ENCODE measurements at places on chromosomes 1 and 21.

GRCh38 chr1:240813720-240814119 is 201.8 kb upstream of the GREM2 start:
- no peak overlapping the region for H3K27ac ChIP-seq
- no peaks in the 10 kb centered on the region for H3K27me3 ChIP-seq
- peaks cover 4% of the 10 kb centered on the region for H3K4me1 ChIP-seq
- no peak for DNase-seq
- no peaks in the 10 kb centered on the region for H3K36me3 ChIP-seq

- H3K27ac ChIP-seq = no peak overlapping the region
- no peak overlapping the region for H3K4me3 ChIP-seq
- DNase-seq = no peak
- no peaks in the 10 kb centered on the region for H3K36me3 ChIP-seq
- H3K4me1 ChIP-seq = no peaks in the 10 kb centered on the region
- no peaks in the 10 kb centered on the region for H3K27me3 ChIP-seq
These were observed 233.3 kb downstream of the SETD4 start for GRCh38 chr21:35827004-35827403.

DNA sequence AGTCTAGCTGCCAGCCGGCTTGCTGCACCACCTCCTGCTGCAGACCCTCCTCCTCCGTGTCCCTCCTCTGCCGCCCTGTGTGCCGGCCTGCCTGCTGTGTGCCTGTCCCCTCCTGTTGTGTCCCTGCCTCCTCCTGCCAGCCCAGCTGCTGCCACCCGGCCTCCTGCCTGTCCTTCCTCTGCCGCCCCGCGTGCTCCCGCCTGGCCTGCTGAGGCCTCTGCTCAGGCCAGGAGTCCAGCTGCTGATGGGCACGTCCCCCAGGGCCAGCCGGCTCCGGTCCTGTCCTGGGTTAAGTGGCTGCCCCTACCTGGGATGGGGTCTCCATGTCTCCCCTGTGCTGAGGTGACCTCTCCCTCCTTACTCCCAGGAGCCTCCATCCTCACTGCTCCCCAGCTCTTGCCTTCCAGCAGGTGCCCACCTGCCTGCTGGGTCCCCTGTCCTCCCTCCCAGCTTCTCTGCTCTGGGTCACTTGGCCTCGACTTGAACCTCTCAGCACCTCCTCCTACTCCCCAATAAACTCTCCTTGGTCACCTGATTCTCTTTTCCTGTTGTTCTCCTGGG is 870 bp downstream of the KRTAP10-8 start:
- DNase-seq = peak; percentile 22
- no peaks in the 10 kb centered on the region for H3K4me1 ChIP-seq
- H3K36me3 ChIP-seq = no peaks in the 10 kb centered on the region
- H3K27me3 ChIP-seq = no peaks in the 10 kb centered on the region
- H3K4me3 ChIP-seq = no peak overlapping the region
- H3K27ac ChIP-seq = no peak overlapping the region

GRCh38 chr21:26686278-26686677 is 113.2 kb upstream of the CYYR1 start:
- DNase-seq = no peak
- H3K27me3 ChIP-seq = no peaks in the 10 kb centered on the region
- H3K27ac ChIP-seq = no peak overlapping the region
- no peaks in the 10 kb centered on the region for H3K4me1 ChIP-seq
- peak overlapping the region; percentile 13 for H3K4me3 ChIP-seq
- H3K36me3 ChIP-seq = no peaks in the 10 kb centered on the region

DNA sequence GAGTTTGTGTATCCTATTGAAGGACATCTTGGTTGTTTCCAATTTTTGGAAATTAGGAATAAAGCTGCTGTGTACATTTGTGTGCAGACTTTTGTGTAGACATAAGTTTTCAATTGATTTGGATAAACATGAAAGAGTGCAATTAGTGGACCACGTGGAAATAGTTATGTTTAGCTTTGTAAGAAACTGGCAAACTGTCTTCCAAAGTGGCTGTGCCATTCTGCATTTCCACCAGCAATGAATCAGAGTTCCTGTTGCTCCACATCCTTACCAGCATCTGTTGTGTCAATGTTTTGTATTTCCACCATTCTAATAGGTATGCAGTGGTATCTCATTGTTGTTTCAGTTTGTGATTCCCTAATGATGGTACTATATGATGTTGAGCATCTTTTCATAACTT is 46.5 kb downstream of the FH start:
- no peaks in the 10 kb centered on the region for H3K36me3 ChIP-seq
- H3K4me3 ChIP-seq = no peak overlapping the region
- no peak overlapping the region for H3K27ac ChIP-seq
- no peaks in the 10 kb centered on the region for H3K27me3 ChIP-seq

GRCh38 chr1:78155121-78155520 is 109.4 kb downstream of the GIPC2 start:
- no peak overlapping the region for H3K27ac ChIP-seq
- no peak overlapping the region for H3K4me3 ChIP-seq
- H3K4me1 ChIP-seq = peaks cover 11% of the 10 kb centered on the region
- H3K27me3 ChIP-seq = no peaks in the 10 kb centered on the region

GRCh38 chr21:36186081-36186480 is 29.5 kb downstream of the DOP1B start:
- no peak overlapping the region for H3K4me3 ChIP-seq
- H3K4me1 ChIP-seq = peaks cover 5% of the 10 kb centered on the region
- no peaks in the 10 kb centered on the region for H3K27me3 ChIP-seq
- no peak overlapping the region for H3K27ac ChIP-seq
- no peak for DNase-seq

DNA sequence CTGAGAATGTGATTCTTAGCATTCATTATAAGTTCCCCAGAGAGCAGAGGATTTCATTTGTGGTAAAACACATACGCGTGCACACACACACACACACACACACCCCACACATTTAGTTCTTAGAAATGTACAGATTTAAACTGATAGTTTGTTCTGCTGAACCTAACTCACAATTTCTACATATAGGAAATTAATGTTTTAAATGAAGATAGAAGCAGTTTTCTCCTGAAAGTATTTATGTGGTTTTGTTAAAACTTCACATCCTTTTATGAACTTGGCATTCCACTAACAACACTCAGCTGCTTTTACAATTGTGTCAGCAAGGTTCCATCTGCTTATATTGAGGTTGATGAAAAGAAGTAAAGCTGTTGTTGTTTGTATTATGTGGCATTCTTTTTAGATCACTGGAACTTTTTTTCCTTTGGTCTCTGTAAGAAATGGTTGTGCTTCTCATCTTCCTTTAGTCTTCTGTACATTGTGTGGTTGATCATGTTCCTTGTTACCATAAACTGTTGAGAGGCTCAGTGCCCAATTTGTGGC is 41.6 kb downstream of the AK4 start:
- H3K36me3 ChIP-seq = no peaks in the 10 kb centered on the region
- peak; percentile 62 for DNase-seq
- H3K4me3 ChIP-seq = no peak overlapping the region

- peak overlapping the region; percentile 68 for H3K27ac ChIP-seq
- H3K27me3 ChIP-seq = no peaks in the 10 kb centered on the region
- no peak overlapping the region for H3K4me3 ChIP-seq
- DNase-seq = no peak
- peaks cover 25% of the 10 kb centered on the region for H3K36me3 ChIP-seq
- peaks cover 42% of the 10 kb centered on the region for H3K4me1 ChIP-seq
These were observed 175.7 kb downstream of the VPS13D start for GRCh38 chr1:12405325-12406210.

DNA sequence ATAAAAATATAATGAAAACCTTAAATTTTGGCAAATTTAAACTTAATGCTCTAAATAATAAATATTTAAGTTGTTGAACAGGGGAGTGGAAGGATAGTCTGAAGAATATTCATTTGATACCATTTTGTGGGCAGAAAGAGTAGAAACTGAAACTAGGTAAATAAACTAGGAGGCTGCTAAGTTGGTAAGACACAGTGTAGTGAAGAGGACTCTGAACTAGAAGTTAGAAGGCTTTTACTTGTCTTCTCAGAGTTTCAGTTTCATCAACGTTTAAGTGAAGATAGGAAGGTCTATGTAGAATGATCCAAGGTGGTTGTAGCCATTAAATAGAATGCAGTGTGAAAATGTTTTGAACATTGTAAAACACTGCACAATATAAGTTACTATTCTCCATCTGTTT is 516.9 kb downstream of the AMY1C start:
- H3K4me1 ChIP-seq = no peaks in the 10 kb centered on the region
- no peak overlapping the region for H3K4me3 ChIP-seq
- no peak for DNase-seq
- H3K27ac ChIP-seq = no peak overlapping the region
- no peaks in the 10 kb centered on the region for H3K36me3 ChIP-seq

GRCh38 chr1:74455390-74455789 is 57.0 kb downstream of the LRRC53 start:
- H3K4me3 ChIP-seq = no peak overlapping the region
- DNase-seq = no peak
- no peaks in the 10 kb centered on the region for H3K27me3 ChIP-seq
- no peak overlapping the region for H3K27ac ChIP-seq

- H3K36me3 ChIP-seq = no peaks in the 10 kb centered on the region
- no peaks in the 10 kb centered on the region for H3K4me1 ChIP-seq
- DNase-seq = no peak
- H3K27ac ChIP-seq = no peak overlapping the region
These were observed 3.2 kb upstream of the KRTAP10-6 start for GRCh38 chr21:44595524-44595923.

GRCh38 chr1:16900751-16901150 is 5.0 kb downstream of the RNU1-2 start:
- H3K4me1 ChIP-seq = peaks cover 25% of the 10 kb centered on the region
- H3K27me3 ChIP-seq = no peaks in the 10 kb centered on the region
- DNase-seq = peak; percentile 21
- no peak overlapping the region for H3K27ac ChIP-seq
- no peaks in the 10 kb centered on the region for H3K36me3 ChIP-seq

- H3K4me1 ChIP-seq = no peaks in the 10 kb centered on the region
- no peak overlapping the region for H3K4me3 ChIP-seq
- no peaks in the 10 kb centered on the region for H3K36me3 ChIP-seq
- DNase-seq = no peak
These were observed 27.5 kb upstream of the PLPPR4 start for GRCh38 chr1:99236756-99237155.

DNA sequence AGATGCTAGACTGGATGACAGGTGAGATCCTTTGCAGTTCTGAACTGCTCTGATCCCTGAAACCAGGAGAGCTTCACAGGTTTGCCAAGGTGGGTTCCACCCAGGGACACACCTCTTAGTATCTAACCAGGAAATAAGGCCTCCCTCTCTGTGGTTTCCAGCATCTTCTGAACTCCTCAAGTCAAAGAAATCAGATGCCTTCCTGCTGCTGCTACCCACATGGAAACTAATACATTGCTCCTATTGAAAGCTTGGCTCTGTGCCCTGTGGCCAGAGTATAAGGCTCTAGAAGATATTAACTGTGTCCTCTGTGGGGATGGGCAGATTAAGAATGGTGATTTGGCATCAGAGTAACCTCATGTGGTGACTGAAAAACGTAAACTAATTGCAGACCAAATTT is 75.0 kb upstream of the MRPS6 start:
- H3K27me3 ChIP-seq = no peaks in the 10 kb centered on the region
- H3K4me3 ChIP-seq = no peak overlapping the region
- no peaks in the 10 kb centered on the region for H3K36me3 ChIP-seq
- no peak for DNase-seq
- no peaks in the 10 kb centered on the region for H3K4me1 ChIP-seq
- no peak overlapping the region for H3K27ac ChIP-seq

DNA sequence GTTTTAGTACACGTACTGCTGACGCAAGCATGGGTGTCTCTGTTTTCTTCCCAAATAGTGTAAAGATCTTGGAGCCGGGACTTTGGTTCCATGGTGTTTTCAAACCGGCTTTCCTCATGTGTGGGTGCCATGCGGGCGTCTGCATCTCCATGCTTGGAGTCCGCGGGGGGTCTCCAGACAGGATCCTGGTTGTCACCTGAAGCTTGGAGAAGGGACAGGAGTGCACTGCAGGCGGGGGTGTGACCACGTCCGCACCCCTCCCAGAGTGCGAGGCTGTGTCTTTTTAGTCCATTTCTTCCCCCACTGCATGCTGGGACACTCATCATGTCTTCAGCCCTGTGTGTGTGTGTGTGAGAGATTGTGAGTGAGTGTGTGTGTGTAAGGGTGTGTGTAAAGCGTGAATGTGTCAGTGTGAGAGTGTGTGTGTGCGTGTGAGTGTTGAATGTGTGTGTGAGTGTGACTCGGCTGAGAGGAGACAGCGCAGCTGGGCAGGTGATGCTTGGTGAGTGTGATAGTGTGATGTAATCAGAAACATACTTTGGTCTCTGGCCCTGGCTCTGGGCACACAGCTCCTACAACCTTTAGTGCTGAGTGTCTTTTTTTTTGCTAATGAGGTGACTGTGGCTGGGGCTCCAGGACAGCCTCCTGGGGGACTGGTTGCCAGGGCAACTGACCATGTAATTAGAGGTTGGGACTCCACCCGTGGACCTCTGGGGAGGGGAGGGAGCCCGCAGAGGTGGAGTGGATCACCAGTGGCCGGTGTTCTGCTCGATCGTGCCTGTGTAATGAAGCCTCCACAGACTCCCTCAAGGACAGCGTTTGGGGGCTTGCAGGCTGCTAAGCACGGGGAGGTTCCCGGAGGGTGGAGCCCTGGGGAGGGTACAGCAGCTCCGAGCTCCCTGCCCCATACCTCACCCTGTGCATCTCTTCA is 55.1 kb downstream of the AGPAT3 start:
- no peaks in the 10 kb centered on the region for H3K27me3 ChIP-seq
- H3K36me3 ChIP-seq = no peaks in the 10 kb centered on the region

GRCh38 chr1:166200743-166201142 is 33.9 kb upstream of the FAM78B start:
- no peak overlapping the region for H3K27ac ChIP-seq
- no peaks in the 10 kb centered on the region for H3K36me3 ChIP-seq
- DNase-seq = no peak
- H3K4me3 ChIP-seq = no peak overlapping the region

DNA sequence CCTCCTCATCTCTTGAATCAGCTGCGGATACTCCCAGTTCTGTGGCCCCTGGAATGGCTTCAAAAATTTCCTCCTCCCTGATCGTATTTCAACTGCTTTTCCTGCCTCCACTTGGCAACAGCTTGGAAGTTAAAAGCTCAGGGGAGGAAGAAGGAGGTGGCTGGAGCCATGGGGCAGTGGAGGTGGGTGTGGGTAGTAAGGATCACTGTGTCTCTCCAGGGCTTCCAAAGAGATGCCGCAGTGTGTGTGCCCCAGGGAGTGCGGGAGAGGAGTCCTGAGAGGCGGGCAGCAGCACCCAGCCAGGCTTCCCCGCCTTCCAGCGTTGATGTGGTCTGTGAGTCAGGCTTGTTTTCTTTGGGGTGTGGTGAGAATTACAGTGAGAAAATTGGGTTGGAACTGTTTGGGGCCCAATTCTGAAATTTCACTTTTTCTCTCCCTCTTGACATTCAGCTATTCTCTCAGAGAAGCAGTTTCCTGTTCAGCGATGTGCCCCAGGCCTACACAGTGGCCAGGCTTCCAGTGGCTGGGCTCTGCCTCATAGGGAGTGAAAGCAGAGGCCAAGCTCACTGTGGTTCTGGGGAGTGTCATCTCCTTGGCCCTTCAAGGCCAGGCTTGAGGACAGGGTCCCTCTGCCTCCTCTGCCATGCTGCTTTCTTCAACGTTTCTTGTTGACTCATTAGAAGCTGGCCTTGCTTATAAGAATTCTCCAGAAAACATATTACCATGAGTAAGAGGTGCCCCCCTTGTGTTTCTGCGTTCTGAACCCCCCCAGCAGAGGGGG is 69.0 kb downstream of the PGM1 start:
- H3K27ac ChIP-seq = peak overlapping the region; percentile 97
- DNase-seq = peak; percentile 86
- H3K27me3 ChIP-seq = no peaks in the 10 kb centered on the region
- peak overlapping the region; percentile 5 for H3K4me3 ChIP-seq
- H3K36me3 ChIP-seq = peaks cover 10% of the 10 kb centered on the region
- H3K4me1 ChIP-seq = peaks cover 33% of the 10 kb centered on the region

Measured in osteoblast (primary cell).